ENCODE measurements at places on chromosomes 16 and 17.

DNA sequence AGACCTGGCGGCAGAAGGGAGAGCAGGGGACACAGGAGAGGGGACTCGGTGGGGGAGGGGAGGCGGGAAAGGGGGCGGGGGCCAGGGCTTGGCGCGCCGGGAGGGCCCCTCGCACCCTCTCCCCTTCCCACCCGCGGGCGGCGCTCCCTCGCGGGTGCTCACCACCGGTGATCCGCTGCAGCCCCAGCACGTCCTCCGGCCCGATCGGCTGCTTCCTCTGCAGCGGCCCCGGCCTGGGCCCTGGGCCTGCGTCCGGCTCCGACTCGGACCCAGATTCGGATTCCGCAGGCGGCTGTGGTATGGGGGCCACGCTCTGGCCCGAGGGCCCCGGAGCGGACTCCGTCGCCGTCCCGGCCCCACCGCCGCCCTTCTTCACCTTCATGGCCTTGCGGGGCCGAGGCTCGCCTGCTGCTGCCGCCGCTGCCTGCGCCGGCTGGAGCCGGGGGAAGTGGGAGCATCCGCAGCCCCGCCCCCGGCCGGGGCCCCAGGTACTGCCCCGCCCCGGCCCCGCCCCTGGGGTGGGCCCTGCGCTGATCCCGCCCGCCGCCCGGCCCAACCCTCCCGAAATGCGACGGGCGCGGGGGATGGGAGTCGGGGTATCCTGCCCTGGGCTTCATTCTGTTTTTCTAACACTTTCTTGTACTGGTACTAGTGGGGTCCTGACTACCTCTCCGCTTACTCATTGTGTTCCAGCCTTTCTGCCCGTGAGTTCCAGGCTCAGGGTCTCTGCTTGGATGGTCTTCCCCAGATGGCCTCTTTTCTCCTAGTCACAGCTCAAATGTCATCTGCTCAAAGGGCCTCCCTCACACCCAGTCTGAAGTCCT lies at the start of gene UNC119:
Gene UNC119, minus strand, starts transcription at position 449 of the 824 bp plus-strand sequence. Its CDS starts 67 bp downstream, at position 382.
- no peak for DNase-seq

- no peak for DNase-seq
Measured at GRCh38 chr17:78921437-78921971, 3.7 kb downstream of the TIMP2 start.

- no peak for DNase-seq
Measured at GRCh38 chr16:22356930-22357634, 17.3 kb downstream of the CDR2 start.

- no peak for DNase-seq
Measured at GRCh38 chr17:32664936-32665583, 178.3 kb downstream of the CDK5R1 start.
